ACHN (cell line): ENCODE measurements at places on chromosomes 2 and 18.

DNA sequence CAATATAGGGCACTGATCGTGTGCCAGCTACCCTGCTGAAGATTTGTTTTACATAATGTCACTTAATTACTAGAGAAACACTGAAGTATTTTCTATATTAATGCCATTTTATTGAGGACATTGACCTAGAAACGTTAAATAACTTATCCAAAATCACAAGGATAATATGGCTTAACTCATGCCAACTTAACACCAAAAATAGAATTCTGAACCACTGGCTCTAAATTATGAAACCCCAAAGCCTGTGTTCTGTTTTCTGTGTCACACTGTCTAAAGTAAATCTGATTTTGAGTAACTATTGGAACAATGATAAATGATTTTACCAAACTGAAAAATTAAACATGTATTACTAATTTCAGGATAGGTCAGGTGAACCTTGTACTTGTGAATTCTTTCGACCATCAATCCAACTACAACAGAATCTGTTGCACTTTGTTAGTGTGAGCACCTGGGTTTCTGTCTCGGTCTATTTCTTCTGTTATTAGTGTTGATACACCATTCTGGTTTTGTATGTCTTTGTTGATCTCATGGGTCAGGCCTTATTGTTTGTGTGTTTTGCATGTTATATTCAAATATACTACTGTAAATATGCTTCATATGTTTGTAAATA lies 48.2 kb upstream of the CCDC141 start:
- no peak for DNase-seq

DNA sequence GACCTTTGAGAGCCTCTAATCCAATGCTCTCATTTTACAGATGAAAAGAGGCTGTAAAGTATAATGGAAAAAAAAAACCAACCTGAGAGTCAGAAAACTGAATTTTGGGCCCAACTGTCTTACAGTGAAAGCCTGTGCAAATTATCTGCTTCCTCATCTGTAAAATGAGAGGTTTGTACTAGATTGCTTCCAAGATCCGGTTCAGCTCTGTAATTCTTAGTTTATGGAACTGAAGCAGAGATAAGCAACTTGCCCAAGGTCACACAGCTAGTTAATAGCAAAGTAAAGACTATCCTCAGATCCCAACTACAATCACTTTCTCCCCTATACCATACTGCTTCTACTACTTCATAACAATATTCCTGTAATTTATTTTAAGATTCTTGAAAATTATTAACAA lies 6.3 kb downstream of the TLK1 start:
- no peak for DNase-seq

DNA sequence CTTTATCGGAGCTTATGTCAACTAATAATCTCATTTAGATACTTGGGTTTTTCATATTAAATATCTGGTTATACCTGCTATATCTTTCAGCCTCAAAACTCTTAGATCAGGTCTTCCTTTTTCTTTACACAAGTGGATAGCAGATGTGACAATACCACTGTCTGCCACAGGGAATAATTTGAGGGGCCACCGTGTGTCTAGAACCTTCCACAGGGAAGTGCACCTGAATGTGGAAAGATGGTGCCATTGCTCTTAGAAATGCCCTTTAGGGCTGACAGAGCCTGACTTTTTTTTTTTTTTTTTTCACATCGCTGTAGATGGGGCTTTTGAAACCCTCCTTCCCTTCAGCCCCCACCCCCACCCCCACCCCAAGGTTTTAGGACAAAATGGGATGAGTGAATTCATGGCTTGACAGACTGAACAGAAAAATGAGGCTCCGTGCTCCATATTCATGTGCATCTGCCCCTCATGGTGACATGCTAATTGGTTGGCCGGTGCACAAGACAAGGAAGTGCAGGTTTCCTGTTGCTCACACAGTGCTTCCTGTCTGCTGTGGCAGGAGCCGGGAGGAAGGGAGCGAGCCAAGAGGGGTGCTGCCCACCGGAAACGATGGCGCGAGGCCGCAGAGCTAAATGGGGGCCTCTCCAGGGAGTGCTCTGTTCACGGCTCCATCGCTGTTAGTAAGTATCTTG lies 246.0 kb downstream of the LDLRAD4 start:
- no peak for DNase-seq

DNA sequence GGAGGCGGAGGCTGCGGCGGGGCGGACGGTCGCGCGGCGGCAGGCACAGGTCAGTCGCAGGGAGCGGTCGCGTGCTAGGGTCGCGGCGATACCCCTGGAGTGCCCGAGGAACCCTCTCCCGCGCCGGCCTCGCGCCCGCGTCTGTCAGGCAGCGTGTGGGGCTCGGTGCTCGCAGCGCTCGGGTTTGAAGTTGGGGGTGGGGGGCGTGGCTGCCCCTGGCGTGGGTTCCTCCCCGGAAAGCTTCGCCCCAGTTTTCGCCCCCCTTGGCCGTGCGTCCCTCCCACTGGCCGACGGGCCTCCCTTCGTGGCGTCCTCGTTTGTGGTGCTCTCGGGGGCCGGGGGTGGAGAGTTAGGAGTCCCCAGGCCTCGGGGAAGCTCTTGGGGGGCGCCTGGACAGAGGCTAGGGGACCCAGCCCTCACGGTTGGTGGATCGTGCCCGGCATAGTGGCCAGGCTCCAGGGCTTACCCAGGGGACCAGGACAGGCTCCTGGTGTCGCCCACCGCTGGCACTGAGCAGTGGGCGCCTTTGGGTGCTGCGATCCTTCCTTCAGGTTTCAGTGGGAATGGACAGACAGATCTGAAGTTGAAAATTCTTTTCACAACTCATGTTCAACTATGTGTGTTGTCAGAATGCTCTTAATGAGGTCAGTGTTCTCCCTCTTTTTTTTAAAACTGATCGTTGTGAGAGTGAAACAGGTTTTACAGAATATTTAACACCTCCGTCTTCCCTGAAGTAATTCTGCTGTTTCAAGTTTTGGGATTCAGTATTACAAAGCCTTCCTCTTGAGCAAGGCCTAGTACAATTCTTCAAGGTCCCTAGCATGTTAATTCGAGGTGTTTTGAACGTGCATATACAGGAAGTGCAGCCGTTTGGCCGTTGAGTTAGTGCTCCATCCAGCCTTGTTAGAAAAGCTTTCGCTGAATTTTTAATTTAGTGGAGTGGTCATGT lies 604 bp downstream of the RALBP1 start:
- DNase-seq: peak; percentile 54

DNA sequence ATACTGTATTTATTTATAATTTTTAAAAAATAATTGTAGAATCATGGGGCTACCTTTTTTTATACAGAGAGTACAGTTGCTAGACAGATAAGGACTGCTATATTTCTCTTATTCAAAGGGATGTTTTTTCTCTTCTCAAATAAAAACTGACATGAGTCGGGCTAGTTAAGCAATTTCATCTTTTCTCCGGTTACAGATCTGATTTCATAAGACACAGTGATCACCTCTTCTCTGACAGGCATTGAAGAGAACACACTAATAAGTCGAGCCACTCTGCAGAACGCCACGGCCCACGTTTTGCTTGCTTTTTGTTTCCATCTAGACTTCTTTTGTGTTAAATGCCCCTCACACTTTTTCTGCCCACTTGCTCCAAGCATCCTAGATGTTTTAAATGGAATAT lies 85.4 kb downstream of the HNRNPLL start:
- no peak for DNase-seq

DNA sequence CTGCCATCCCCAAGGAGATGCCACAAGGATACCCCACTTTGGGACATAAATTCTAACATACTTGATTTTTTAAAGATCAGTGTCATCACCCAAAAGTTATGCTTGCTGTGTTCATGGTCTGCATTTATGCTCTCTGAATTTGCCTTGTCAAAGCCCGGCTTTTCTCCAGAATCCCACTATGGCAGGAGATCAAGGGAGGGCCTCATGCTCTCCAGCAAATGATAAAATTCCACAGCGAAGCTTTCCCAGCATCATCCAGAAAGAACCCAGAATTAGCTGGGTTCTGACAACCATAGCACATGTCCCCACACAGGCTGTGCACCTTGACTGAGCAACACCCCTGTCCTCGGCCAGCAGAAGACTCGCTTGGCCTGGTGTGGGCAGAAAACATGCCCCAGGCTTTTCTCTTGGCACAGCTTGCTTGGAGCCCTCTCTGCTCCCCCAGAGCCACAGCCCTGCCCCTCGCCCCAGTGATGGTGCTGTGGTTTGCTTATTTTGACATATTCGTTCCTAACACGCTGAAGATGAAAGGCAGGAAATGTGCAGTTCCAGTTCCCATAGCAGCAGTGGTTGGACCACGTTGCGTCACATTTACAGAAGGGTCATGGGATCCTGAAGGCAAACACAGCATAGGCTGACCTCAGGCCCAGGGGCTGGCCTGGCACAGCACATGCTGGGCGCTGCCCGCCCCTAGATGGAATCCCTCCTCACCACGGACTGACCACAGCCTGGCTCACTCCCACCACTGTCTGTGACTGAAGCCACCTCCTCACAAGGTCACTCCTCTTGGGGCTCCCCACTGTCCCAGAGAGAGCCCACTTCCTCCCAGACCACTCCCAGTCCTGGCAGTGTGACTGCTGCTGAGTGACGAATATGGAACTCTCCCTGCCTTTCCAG lies 14.1 kb upstream of the CHRNA1 start:
- no peak for DNase-seq

DNA sequence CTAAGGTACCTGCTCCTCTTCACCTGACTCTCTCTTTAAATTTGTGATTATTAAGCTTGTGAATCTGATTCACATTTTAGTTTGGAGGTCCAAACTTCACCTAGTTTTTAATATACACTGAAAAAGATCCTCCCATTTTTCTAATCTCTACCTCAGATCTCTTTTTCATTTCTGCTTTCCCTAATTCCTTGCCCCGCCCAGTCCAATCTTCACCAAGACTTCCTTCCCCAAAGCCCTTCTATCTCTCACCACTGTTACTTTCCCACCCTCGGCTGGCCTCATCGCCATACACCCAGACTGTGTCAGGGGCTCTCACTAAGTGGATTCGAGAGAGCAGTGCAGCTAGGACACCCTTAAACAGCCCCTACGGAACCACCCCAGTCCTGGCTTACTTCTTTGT lies 40.0 kb downstream of the LBH start:
- DNase-seq: no peak

- peak; percentile 11 for DNase-seq
Measured at GRCh38 chr2:224843141-224843540, 127.0 kb upstream of the CCDC195 start.

DNA sequence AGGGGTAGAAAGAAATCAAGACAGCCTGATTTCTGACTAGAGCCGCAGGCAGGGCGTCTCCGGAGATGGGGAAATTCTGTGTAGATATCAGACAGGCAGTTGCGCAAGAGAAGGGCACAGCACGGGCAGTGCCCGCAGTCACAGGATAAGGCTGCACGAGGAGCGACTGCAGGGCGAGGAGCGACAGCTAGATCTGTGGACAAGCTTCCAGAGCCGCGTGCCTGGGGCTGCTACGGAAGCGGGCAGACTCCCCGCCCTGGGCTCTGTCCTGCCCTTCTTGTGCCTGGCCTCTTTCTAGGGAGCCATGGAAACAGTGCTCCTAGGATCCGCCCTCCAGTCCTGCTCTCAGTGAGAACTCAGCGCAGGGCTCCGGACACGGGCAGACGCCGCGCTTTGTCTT lies 12.6 kb downstream of the MC5R start:
- no peak for DNase-seq

DNA sequence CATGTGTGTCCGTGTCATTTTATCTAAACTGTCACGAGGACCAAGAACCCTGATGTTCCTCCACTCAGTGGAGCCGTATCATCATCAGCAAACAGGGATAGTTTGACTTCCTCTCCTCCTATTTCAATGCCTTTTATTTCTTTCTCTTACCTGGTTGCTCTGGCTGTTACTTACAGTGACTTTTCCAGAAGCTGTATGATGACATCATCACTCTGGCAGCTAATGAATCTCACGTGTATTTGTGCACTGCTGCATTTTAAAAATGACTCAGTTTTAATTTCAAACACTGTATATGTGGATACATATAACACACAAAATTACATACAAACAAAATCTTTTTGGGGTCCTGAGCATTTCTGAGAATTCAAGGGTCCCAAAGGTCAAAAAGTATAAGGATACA lies 481.4 kb downstream of the CDH2 start:
- DNase-seq: peak; percentile 14

- DNase-seq: peak; percentile 15
Measured at GRCh38 chr2:105187531-105187930, 54.0 kb upstream of the GPR45 start.

DNA sequence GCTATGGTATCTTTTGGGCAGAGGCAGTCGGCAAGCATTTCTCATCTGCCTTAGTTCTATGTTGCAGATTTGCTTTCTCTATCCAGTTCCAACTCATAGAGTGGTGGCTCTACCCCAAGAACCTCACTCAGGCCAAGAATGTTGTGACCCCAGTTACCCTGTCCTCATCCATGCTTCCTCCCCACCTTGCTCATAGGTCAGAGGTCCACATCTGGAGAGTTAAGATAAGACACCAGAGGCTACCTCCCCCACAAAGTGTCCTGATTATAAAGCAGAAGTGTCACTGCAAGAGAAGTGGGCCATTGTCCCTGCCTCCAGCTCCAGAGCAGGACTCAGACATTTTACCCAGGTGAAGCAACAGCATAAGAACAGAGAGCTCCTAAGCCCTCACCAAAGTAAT lies 276.8 kb upstream of the CHST9 start:
- DNase-seq: no peak

DNA sequence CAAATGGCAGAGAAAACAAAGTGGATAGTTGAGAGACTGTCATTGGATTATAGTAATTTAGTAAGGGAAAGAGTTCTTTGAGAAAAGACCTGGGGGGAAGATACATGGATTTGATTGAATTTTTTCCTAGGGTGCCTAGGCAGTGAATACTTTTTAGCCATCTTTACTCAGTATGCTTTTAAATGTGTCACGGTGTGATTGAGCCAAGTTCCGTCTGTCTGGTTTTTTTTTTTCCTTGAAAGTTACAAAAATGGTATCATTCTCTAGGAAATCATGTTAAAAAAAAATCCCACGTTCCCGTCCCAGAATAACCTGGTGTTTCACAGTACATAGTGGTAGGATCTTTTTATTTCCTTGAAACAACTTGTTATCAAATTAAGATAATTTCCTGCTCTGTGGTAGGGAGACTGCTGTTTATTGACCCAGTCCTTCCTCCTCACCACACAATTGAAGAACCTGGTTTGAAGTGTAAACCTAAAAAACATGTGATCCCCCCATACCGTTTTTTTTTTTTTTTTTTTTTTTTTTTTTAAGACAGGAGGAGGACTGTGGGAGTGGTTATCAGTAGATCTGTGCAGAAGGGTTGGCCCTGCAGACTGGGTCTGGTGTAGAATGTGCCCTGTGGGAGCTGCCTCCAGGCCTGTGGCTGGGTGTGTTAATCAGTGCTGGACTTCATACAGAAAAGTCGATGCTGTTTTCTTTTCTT lies 55.1 kb downstream of the DGKD start:
- DNase-seq: no peak

GRCh38 chr2:37111958-37112357 lies 27.6 kb downstream of the GPATCH11 start:
- no peak for DNase-seq

DNA sequence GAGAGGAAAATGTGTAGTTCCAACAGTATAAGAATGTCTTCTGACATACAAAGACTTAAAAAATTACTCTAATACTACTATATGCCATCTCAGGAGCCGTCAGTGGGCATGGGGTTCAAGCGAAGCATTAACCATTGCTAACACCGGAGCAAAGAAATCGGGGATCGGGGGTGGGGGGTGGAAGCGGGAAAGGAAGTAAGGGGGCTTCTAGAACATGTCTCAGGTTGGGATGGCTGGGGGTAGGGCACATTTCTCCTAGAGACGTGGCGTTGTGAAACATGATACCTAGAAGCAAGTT lies 702 bp downstream of the LMAN1 start:
- DNase-seq: no peak

- no peak for DNase-seq
Measured at GRCh38 chr2:238924032-238924431, 76.1 kb downstream of the TWIST2 start.
